CD4-positive, alpha-beta T cell treated with Interleukin-2 at 100 ng/mL for 4 hours (primary cell): ENCODE measurements at places on chromosomes 5 and 9.

DNA sequence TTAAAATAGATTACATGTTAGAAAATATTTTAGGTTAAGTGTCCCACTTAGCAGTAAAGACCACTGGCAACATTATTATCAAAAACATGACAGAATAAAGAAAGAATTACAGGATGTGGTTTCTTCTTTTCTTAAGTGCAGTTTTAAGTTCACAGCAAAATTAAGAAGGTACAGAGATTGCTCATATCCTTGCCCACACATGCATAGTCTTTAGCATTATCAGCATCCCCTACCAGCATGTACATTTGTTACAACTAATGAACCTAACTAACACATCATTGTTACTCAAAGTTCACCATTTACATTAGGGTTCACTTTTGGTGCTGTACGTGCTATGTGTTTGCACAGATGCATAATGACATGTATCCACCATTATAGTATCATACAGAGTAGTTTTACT lies 837.7 kb upstream of the CDH9 start:
- DNase-seq = no peak

DNA sequence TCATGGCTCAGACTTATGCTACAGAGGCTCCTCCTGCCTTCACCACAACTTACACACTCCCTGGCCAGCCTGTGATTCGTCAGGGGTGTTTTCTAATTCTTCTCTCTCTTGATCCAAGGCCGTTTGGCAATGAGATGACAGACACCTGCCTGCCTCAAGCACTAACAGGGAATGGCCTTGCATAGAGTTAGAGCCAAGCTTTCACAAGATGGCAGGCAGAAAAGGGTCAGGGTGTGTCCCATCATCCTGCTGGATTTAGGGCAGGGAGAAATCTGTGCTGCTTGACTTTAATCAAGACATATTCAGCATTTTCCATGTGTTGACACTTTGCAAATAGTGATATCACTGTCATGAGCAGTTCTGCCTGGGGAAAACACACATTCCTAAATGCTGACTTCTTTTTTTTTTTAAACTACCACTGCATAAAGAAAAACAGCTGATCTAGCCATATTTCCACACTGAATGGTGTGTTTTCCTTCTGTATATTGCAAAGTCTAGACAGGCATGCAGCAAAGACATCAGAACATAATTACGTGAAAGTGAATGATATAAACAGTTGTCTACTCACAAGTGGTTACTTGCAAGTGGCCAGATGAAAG lies 95.0 kb upstream of the SLC25A48 start:
- no peak for DNase-seq

DNA sequence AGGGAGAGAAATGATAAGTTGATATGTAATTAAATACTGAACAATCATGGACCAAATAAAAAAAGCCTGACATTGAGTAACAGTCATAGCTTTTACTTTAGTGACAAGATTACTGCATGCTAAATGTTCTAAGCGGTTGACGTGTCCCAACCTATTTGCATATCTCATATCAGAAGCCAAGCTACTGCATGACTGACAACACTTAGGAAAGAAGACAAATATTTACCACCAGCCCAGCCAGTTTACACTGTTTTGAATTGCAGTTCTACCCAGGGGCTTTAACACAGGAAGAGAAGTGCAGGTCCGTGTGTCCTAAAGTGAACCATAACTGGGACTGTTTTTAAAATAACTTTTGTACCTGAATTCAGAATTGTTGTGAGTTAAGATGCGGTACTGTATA lies 219.9 kb downstream of the PRDM9 start:
- no peak for DNase-seq

- DNase-seq = no peak
Observed at GRCh38 chr5:135013445-135013844, 20.6 kb downstream of the PITX1 start.

DNA sequence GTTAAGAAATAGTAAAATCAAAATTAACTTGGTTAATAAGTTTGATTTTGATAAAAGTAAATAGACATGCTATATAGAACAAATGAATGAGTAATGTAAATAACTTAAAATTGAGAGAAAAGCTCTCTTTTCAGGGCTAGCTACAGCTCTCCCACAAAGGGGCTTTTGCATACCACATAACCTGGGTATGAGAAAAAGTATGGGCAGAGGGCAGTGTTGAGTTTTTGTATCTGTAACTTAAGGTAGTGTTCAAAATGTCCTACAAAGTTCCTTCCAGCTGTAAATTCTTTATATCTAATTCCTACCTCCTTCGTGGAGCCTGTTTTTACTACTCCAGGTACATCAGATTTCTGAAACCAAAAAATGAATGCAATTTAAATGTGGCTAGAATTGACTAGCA lies 18.9 kb upstream of the TTC33 start:
- no peak for DNase-seq

- DNase-seq = no peak
Observed at GRCh38 chr5:120007598-120007997, 378.2 kb downstream of the FAM170A start.

- DNase-seq = no peak
Observed at GRCh38 chr9:2639786-2640185, 18.2 kb downstream of the VLDLR start.

- no peak for DNase-seq
Observed at GRCh38 chr5:179553875-179554274, 3.5 kb downstream of the RUFY1 start.

DNA sequence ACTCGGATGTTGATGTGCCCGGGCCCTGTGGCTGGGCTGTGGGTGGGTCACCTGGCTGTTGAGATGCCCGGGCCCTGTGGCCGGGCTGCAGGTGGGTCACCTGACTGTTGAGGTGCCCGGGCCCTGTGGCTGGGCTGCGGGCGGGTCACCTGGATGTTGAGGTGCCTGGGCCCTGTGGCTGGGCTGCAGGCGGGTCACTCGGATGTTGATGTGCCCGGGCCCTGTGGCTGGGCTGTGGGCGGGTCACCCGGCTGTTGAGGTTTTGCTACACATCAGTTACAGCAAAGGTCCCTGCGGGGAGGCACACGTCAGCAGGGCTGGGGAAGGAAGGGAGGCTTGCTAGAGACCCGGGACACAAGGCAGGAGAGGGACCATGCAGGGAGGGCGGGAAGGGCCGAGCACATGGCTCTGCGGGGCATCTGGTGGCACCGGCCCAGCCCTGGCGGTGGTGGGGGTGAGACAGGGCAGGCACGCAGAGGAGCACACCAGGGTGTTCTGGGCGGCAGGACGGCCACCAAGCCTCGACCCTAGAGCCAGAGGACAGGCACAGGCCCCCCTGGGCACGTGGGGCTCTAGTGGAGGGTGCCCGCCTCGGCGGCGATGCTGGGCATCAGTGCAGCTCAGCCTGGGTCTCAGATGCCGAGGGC lies 35.4 kb downstream of the PNPLA7 start:
- DNase-seq = no peak

DNA sequence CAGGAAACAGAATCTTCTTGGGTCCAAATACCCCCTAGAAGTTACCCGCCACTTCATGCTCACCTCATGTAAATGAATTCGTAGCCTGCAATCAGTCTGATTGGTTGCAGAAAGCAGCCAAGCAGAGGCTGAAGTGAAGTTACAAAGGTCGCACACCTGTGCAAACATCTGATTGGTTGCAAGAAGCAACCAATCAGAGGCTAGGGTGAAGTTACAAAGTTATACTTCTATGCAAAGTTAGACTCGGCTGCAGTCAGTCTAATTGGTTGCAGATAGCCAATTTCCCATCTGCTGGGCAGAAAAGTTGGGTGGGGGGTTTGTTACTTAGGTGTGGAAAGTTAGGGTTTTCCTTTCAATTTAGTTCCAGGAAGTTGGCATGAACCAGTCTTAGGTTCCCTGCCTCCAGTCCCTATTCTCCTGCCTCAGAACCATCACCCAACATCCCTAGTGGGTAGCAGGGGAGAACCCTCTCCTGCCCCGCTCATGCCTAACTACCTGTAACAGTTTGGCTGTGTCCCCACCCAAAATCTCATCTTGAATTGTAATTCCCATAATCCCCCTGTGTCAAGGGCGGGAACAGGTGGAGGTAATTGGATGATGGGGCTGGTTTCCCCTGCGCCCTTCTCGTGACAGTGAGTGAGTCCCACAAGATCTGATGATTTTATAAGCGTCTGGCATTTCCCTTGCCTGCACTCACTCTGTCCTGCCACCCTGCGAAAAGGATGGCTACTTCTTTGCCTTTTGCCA lies 1.2 kb upstream of the RUSC2 start:
- DNase-seq = no peak

GRCh38 chr5:97231025-97231636 lies 48.1 kb upstream of the RIOK2 start:
- DNase-seq = peak; percentile 55

DNA sequence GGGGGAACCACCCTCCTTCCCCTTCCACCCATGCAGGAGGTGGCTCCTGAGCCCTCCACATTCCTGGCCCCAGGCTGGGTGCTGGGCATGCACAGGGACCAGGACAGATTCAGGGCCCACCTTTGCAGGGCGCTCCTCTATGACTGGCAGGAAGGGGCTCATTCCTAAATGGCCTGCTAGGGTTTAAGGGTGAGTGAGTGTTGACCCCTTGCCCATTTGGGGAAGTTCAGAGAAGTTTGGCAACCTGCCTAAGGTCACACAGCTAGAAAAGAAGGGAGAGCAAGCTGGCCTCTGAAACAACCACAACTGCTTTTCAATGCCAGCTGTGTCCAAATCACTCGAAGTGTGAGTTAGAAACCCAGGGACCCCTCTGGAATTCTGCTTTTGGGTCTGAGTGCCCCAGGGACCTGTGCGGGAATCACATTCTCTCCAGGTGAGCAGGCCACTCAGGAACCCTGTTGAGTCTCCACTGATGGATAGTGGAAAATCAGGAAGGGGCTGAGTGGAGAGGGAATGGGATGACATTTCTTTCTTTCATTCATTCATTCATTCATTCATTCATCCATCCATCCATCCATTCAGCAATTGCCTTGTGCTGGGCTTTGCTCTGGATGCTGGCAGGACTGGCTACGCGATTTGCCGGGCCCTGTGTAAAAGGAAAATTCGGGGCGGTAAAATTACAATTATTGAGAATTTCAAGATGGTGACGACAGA lies 191.9 kb downstream of the C9orf50 start:
- DNase-seq = no peak

GRCh38 chr5:40991168-40991980 lies 79.8 kb downstream of the MROH2B start:
- DNase-seq = no peak

DNA sequence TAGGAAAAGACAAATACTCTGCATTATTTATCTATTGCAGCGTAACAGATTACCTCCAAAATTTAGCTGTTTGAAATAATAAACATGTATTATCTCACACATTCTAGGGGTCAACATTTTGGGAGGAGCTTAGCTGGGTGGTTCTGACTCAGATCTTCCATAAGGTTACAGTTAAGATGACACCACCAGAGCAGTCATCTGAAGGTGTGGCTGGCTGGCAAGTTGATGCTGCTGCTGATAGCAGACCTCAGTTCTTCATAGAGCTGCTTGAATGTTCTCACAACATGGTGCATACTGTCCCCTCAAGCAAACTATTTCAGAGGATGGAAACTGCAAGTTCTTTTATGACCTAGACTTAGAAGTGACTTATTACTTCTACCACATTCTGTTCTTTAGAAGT lies 146.3 kb upstream of the FSTL4 start:
- no peak for DNase-seq

GRCh38 chr5:143037071-143037470 lies 266.9 kb downstream of the ARHGAP26 start:
- DNase-seq = no peak
